IgD-negative memory B cell (primary cell): ENCODE measurements at places on chromosomes 4 and X. TPM values are rescaled to one million over a fixed set of nuclear protein-coding genes. Genes with fewer than 3 reads are reported as not detected.

The GLUD2 gene
- 0.20 TPM for polyA plus RNA-seq

The MECP2 gene
- 20.0 TPM for polyA plus RNA-seq

The PQBP1 gene
- polyA plus RNA-seq = 99.8 TPM

The IL2 gene
- not detected for polyA plus RNA-seq

The ARMCX2 gene
- polyA plus RNA-seq = 4.9 TPM

The SOWAHB gene
- not detected for polyA plus RNA-seq

The TMPRSS11F gene
- not detected for polyA plus RNA-seq

The GYPE gene
- polyA plus RNA-seq = 5.6 TPM

The MAGEA10 gene
- not detected for polyA plus RNA-seq

The CHRNA9 gene
- not detected for polyA plus RNA-seq

The USP26 gene
- not detected for polyA plus RNA-seq

The APOO gene
- polyA plus RNA-seq = 18.1 TPM

The SPATA4 gene
- polyA plus RNA-seq = not detected

The ATP1B4 gene
- not detected for polyA plus RNA-seq

The MAGEB18 gene
- polyA plus RNA-seq = not detected

The NSUN7 gene
- polyA plus RNA-seq = 1.1 TPM

The SHROOM4 gene
- not detected for polyA plus RNA-seq

The PNMA6A gene
- polyA plus RNA-seq = 0.14 TPM

The AIFM1 gene
- polyA plus RNA-seq = 26.2 TPM

The ZNF157 gene
- 0.44 TPM for polyA plus RNA-seq

The BRS3 gene
- polyA plus RNA-seq = not detected

The TMEM150C gene
- polyA plus RNA-seq = not detected

The ERVMER34-1 gene
- polyA plus RNA-seq = not detected

The AMBN gene
- polyA plus RNA-seq = not detected

The SLC2A9 gene
- polyA plus RNA-seq = 0.41 TPM

The LARP7 gene
- 44.7 TPM for polyA plus RNA-seq

The SPANXN3 gene
- polyA plus RNA-seq = not detected

The CD38 gene
- polyA plus RNA-seq = 20.9 TPM
